ENCODE measurements at places on chromosomes 11 and 22.

DNA sequence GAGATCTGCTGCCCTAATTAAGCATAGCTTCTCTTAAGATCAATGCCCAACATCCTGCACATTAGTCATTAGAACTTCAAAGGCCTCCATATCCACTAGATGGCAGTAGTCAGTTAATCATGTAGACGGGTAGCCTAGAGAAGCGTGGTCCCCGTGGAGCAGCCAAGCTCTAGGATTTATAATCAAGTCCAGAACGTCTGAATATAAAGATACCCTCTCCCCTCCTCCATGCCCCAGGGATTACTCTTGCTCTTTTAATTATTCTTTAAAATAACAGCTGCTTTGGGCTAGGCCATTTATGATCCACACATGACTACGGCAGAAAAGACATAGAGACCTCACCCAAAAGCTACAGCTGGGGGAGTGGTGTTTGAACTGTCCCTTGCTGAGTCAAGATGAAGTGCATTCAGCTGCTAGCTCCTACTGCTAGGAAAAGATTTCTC lies 327.6 kb upstream of the PLET1 start:
- DNase-seq = peak; percentile 50

- DNase-seq = no peak
Observed at GRCh38 chr11:1546077-1546535, 26.0 kb downstream of the DUSP8 start.

DNA sequence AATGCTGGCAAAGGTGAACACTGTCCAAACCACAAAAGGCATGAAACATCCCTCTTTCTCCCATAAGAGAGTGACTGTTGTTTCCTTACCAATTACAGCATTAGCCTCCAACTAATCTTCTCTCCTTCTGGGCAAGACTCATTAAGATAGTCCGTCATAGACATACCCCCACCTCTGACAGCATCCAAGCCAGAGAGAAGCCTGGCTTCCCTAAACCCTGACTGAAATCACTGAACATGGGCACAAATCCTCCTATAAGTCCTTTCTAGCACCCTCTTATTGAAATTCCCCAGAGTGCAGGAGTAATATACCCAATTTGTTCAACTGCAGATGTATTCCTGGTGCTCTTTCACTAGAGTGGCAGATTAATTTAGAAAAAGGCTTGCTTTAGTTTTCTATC lies 1.7 kb upstream of the RNASEH2C start:
- DNase-seq = no peak

- DNase-seq = peak; percentile 63
Observed at GRCh38 chr11:62539238-62539925, 7.2 kb downstream of the AHNAK start.

- no peak for DNase-seq
Observed at GRCh38 chr11:44248109-44248508, 61.8 kb downstream of the ALX4 start.

GRCh38 chr22:47067321-47067890 lies 305.0 kb downstream of the TBC1D22A start:
- no peak for DNase-seq

GRCh38 chr22:34620832-34621231 lies 445.1 kb upstream of the ISX start:
- no peak for DNase-seq

DNA sequence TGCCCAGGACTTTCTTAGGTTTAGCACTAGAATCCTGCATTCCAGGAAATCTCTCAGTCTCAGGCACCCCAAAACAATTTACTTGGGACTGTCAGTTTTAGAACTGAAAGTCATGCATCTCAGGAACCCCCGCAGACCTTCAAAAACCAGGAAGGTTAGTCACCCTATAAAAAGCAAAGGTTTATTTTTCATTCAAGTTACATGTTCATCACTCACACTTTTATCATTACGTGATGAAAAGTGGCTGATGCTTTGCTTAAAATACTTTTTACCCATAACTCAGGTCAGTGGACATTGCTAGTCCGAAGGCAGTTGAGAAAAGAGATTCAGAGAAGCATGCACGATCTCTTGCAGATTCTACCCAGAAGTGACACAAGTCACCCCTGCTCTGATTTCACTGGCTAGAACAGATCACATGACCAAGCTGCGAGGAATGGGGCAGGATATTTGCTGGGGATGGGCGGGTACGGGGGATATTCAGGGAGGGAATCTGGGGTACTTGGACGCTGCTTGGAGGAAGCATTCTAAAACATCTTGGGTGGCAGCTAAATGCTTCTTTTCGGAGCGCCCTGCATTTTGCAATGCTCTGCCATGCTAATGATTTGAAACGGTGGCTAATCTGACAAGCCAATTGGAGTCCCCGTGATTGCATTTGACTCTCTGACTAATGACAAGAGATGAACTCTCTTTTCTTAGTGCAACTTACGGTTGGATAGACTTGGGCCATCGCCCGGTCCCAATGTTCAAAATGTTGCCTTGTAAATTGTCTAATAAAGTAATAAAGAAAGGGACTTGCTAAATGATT lies 110.2 kb downstream of the MIAT start:
- no peak for DNase-seq

DNA sequence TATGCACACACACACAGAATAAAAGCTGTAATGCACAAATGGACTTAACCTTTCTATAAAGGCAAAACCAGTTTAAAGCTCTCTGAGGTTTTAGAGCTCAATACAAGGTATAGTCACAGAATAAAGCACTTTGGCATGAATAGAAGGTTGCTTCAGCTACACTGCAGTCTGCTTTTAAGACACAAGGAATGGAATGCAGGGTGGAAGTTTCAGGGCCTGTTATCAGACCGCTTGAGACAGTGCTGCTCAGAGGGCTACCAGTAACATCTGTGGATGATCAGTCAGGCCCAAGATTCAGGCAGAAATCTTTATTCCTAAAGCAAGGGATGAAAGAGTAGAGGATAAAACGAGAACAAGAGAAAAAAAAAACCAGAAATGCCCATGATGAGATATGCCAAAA lies 46.7 kb downstream of the CD44 start:
- DNase-seq = no peak

DNA sequence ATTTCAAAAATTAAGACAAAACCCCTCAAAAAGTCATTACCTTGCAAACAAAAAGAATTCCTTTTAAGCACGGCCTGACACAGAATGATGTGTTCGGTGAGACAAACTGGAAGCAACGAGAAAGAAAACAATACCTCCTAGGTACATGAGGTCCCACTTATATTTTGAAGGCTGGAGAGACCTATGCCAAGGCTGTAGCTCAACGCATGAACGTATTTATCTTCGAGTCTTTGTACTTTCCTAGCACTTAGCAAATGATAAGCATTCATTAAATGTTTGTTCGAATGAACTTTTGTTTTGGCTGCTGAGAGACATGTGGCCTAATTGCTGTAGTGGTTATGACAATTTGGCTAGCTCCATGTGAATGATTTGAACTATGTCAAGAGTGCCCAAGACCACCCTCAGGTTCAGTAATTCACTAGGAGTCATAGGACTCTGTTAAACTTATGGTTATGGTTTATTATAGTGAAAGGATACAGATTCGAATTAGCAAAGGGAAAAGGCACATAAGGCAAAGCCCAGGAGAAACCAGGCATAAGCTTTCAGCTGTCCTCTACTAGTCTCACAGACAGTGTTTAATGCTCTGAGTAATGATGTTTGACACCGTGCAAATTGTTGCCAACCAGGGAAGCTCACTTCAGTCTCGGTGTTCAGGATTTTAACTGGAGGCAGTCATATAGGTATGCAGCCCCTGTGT lies 26.0 kb upstream of the HORMAD2 start:
- DNase-seq = no peak

DNA sequence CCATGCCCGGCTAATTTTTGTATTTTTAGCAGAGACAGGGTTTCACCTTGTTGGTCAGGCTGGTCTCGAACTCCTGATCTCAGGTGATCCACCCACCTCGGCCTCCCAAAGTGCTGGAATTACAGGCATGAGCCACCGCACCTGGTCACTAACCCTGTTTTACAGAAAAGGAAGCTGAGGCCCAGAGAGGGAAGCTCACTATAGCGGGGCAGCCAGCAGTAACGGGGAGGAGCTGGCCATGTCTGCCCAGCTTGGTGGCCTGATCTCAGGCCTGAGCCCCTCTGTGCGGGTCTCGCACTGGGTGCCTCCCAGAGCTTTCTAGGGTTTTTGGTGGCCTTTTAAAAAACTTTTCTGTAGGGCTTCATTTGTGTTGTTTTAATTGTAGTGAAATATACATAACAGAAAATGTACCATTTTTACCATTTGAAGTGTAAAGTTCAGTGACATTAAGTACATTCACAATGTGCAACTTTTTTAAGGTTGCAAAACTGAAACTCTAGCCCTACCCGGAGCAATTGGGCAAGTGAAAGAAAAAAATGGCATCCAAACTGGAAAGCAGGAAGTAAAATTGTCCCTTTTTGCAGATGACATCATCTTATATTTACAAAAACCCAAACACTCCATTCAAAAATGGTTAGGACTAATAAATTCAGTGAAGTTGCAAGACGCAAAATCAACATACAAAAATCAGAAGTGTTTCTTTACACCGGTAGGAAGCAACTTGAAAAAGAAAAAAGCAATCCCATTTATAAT lies 14.5 kb upstream of the CYTH4 start:
- no peak for DNase-seq

- no peak for DNase-seq
Observed at GRCh38 chr11:75518771-75519653, 6.7 kb downstream of the GDPD5 start.

- DNase-seq = no peak
Observed at GRCh38 chr11:47241841-47242301, 6.7 kb downstream of the ACP2 start.

DNA sequence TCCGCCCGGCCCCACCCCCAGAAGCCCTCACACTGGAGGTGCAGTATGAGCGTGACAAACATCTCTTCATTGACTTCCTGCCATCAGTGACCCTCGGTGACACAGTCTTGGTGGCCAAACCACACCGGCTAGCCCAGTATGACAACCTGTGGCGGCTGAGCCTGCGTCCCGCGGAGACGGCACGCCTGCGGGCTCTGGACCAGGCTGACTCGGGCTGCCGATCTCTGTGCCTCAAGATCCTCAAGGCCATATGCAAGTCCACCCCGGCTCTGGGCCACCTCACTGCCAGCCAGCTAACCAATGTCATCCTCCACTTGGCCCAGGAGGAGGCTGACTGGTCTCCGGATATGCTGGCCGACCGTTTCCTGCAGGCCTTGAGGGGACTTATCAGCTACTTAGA lies 6.6 kb upstream of the ATF4 start:
- DNase-seq = no peak

DNA sequence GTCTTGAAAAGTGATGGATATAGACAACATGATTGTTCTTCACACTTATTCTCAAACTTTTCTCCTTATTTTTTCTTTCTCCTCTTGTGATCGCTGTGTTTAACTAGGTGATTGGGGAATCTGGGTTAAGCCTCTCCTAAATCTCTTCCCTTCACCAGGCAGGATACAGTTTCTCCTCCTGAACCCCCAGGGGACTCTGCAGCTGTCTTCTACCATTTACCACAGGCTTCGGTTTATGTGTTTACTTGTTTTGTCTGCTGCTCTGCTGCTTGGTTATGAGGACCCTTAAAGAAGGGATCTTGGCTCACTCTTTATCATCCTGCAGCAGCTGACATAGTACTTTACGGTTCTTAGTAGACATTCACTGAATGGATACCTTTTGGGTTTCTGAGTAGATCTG lies 124.2 kb downstream of the NCAM1 start:
- no peak for DNase-seq

DNA sequence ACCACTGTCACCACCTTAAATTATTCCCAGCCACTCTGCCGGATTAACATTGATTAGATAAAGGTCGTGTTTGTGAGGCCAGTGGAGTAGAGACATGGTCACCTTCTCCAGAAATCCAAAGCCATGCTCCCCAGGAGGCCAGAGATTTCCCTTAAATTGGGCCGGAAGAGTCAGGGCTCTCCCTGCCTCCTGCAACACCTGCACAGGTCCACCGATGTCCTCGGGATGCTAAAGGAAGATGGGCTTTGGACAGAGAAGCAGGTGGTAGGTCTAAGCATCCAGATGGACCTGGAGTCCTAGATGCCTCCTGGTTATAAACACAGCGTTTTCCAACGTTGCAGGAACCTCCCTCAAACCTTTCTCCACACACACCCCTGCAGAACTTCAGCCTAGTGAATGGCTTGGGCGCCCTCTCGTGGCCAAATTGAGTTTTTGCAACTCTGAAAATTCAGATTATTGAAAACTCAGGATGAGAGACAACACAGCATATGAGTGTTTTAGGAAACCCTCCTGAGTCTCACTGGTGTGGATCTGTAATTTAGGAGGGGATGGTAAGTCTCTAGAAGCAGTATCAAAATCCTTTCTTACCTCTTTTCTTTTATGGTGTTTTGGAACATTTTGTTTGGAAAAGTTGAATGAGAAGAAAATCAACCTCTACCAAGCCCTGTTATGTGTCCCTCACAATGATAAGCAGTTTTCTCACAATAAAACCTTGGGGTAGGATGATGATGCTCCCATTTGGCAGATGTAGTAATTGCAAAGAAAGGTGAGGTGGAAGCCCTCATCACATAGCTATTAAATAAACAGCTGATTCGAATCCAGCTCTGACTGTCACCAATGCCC lies 109.6 kb downstream of the RRAS2 start:
- peak; percentile 68 for DNase-seq

GRCh38 chr22:27780161-27780575 lies 21.4 kb downstream of the MN1 start:
- no peak for DNase-seq

- DNase-seq = no peak
Observed at GRCh38 chr11:100963375-100963774, 166.2 kb downstream of the PGR start.

- DNase-seq = no peak
Observed at GRCh38 chr22:44424359-44424682, 73.7 kb downstream of the RTL6 start.

DNA sequence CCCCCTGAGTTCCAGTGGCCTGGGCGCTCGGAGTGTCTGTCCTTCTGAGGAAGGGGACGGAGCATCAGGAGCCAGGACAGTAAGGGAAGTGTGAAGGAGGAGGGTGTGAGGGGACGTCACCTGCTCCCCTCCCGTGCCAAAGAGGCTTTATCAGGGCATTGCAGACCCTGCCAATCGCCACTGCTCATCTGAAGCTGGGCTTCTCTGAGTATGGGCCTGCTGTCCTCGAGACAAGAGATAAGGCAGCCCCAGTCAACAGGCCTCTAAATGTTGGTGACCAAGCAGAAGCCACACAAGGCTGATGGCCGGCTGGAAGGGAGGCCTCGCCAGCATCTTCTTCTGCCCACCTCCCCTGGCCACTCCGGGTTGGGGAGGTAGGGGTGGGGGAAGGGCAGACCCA lies 29.8 kb downstream of the LIF start:
- DNase-seq = no peak

GRCh38 chr11:11380883-11381282 lies 27.8 kb upstream of the CSNK2A3 start:
- no peak for DNase-seq

- DNase-seq = no peak
Observed at GRCh38 chr11:110565357-110566336, 135.9 kb downstream of the FDX1 start.

GRCh38 chr11:19225123-19225522 lies 15.6 kb downstream of the E2F8 start:
- no peak for DNase-seq

- DNase-seq = peak; percentile 41
Observed at GRCh38 chr11:130315354-130315970, 745 bp upstream of the ZBTB44 start.

GRCh38 chr11:33690290-33691065 lies 10.1 kb downstream of the C11orf91 start:
- DNase-seq = no peak

- DNase-seq = no peak
Observed at GRCh38 chr11:107202241-107202640, 184.0 kb upstream of the GUCY1A2 start.

- no peak for DNase-seq
Observed at GRCh38 chr22:48575618-48576332, 1251.9 kb downstream of the BRD1 start.

Measured in CD4-positive, alpha-beta T cell treated with Interleukin-15 for 4 hours (primary cell).